ENCODE measurements at places on chromosomes 1 and 21.
A peak's percentile ranks its signal among the peaks of the same experiment; 100 is the strongest.

DNA sequence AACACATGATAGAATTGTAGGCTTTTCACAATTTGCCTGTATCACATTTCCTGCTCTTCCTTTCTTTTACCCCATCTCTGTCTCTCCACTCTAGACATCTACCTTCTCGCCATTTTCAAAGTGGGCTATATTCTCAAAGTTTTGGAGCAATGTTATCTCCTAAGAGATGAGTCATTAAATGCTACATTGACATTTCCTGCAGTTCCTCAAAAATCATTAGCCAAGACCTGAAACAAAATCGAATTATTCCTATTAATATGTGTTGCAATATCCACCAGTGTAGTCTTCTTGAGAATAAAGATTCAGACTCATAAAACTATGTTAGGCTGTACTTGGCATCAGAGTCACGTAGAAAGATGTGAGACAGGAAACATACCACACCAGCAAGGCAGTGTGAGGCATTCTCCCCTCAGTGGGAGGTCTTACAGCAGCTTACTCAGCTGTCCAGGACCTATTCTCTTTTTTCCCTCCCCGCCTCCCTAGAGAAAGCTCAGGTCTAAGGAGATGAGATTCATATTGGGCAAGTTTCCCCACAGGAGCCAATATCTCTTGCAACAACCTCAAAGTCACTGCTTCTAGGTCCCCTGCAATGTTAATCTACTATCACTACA, 38.8 kb downstream of the FRRS1 start:
- DNase-seq = no peak

DNA sequence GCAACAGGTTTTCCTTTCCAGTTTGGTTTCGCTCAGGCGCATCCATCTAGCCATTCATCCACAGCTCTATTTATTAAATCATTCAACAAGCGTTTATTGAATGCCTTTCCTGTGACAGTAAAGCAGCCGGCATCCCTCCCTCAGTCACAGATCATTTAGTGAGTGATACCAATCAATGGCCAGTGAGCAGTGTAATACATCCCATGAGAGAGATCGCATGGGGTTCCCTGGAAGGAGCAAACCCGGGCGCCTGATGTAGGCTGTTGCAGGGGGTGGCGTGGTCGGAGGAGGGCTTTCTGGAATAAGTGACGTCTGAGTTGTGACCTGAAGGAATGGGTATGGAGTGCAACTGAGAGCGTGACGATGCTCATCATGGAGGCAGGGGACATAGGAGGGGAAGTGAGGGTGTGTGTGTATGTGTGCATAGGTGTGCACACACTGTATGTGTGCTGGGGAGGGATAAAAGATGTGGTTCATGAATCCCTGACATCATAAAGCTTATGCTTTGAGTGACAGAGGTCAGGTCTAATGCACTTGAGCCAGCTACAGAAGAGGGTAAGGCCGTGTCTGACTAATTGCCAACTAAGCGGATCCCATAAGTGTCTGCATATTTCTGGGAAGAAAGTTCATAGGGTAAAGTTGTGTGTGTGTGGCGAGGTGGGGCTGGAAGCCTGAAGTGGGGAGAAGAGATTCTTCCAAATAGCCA, 6.6 kb downstream of the FCMR start:
- DNase-seq = no peak

DNA sequence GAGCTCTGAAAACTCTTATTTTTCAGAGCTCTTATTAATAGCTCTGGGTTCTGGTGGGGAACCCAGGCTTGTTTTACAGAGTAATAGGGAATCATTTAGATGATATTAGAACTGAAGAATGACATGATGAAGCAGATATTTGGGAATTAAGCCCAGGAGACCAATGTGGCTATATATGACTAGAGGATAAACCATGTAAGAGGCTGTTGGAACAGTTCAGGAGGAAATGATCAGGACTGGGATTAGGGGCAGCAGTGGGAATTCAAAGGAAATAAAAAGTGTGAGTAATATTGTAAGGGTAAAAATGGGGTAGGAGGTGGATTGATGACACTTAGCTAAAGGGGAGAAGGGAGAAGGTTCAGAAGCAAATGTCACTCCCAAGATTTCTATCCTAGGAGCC, 58.6 kb downstream of the GIPC2 start:
- DNase-seq = no peak

- no peak for DNase-seq
These were observed 24.2 kb upstream of the PHTF1 start for GRCh38 chr1:113783254-113784103.

DNA sequence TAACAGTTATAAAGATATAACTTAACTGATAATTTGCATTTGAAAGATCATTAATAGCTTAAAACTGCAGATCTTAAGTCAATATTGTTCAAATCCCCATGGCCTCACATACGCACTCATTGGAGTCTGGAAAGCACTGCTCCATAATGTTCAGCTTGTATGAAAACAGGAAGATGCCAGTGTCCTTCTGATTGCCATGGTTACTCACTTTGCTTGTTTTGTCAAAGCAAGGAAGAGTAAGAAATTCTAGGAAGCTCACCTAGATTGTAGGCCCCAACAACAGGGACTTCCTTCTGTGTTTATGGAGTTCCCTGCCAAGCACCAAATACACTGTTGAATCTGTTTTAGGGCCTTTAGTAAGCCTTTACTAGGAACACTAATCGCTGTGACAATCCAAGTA, 10.9 kb downstream of the GAS5 start:
- no peak for DNase-seq

- DNase-seq = no peak
These were observed 210.9 kb downstream of the TGFB2 start for GRCh38 chr1:218556016-218556415.

DNA sequence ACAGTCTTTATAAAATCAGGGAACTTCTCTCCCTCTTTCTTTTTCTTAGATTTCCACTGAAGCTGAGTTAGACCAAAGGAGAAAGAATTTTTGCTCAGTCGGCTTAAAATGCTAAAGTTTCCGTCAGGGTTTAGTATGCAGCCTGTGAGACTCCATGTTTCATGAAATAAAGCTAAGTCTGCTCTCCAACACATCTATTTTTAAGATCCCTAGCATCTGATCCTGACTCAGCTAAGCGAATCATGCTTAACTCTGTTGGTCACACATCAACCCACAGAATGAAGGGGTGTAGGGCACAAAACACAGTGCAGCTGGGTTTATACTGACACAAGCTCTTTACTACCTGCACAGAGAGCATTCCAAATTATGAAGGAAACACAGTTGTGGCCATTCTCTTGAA, 102.4 kb upstream of the ZNF281 start:
- DNase-seq = no peak

DNA sequence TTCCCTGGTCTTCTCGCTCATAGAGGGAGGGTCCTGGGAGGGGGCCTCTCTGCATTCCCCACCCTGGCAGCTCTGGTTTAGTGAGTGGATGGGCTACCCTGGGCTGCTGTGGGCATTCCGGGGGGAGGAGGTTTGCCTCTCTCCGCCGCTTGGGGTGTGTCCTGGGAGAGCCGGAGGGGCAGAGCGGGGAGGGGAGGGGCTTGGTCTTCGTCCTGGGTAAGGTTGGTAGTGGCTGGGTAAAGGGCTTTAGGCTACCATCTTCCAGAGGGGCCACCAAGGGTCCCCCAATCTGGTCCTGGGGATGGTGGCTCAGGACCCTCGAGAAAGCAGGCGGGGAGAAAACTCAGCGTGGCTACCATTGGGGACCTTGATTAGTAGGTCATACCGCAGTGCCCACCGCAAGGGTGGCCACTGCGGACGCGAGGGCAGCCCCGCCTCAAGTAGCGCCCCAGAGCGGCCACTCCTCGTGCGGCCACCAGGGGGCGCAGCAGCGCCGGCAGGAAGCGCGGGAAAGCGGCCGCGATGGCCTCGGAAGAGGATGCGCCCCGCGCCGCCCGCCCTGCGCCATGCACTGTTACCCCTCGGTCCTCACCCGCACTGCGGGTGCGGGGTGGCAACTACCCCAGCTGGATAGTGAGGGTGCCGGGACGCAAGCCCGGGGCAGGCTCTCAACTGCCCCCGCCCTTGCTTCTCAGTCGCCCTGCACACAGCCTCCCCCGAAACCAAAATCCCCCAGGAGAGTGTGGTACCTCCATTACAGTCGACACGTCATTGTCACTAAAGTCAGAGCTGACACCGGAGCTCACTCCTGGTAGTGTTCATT, 44.1 kb upstream of the SLC25A33 start:
- DNase-seq = peak; percentile 32

- no peak for DNase-seq
These were observed 83.2 kb downstream of the PLXNA2 start for GRCh38 chr1:208161005-208161404.

DNA sequence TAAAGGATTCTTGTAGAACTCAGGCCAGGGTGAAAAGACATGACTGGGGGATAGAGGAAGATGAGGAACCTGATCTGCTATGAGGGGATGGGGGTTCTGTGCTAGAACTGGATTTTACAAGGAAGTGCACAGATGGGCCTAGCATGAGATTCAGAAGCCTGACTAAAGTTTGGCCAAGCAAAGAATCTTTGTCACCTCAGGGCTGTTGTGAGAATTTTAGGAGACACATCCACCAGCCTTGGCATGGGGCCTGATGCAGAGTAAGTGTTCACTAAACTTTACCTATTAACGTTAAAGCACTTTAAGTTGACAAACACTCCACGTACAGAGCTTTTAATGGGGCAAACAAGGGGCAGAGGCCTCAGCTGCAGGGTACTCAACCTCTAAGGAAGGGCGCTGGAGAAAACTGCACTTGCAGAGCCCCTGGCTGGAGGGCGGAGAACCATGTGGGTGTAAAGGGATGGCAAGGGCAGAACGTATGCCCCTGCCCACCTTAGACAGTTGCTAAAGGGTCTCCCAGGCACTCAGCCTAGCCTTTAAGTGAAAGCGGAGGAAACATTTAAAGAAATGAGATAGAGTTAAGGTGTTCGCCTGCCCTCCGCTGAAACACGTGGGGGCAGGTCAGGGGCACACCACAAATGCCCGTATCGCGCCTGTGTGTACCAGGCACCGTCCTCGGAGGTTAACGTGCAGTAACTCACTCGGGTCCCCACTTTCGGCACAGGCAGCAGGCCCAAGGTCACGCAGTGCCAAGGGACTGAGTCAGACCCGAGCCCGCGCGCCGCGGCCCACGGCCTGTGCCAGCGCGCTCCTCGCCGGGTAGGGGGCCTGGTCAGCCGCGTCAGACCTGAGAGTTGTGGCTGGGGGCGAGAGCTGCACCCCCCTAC, 990 bp upstream of the MRPS6 start:
- DNase-seq = no peak

GRCh38 chr1:160640359-160641123, 6.3 kb downstream of the SLAMF1 start:
- no peak for DNase-seq

- DNase-seq = no peak
These were observed 33.3 kb downstream of the ALG14 start for GRCh38 chr1:95039360-95040031.

- DNase-seq = no peak
These were observed 55.9 kb upstream of the GRHL3 start for GRCh38 chr1:24263211-24263610.

- DNase-seq = no peak
These were observed 510 bp upstream of the GNG5 start for GRCh38 chr1:84506729-84507453.

GRCh38 chr21:42159560-42160110, 59.3 kb upstream of the ABCG1 start:
- DNase-seq = no peak

DNA sequence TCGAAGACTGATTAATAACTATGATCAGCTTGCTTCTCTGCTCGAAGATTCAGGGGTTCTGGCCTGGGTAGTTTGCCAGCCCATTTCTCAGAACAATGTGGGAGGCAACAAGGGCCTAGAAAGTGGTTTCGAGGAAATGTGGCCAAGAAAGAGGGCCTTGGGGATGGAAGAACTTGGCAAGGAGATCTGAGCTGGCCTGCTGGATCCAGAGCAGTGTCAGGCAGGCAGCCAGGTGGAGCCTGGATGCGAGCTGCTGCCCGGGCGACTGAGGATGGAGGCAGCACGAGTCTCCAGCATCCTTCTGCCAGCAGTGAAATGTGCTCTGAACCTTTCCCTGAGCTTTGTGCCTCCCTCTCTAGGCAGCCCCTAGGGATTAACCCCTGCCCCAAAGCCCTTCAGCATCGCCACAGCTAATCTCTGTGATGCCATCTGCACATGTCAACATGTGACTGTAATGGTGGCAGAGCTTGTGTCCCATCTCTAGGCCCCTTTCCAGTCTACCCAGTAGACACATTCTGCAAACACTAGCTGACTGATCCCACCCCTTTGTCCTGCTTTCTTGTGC, 61.0 kb upstream of the NEK2 start:
- no peak for DNase-seq

GRCh38 chr1:11321656-11322491, 48.9 kb downstream of the UBIAD1 start:
- DNase-seq = no peak

DNA sequence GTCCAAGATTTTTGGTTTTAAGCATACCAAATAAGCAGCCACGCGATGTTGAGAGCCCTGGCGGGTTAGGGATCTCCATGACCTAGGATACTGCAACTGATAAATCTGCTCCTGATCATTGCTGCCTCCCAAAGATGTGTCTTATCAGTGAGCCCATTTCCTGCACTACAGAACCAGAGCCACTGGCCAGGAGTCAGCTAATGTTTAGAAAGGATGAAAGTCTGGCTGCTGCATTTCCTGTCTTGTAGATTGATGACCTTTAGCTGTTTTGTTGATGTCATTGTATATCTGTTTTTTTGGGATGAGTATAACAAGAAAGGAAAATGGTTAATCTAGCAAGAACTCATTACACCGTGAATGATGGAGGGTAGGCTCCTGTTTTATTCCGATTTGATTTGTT, 74.5 kb downstream of the C1orf21 start:
- no peak for DNase-seq

DNA sequence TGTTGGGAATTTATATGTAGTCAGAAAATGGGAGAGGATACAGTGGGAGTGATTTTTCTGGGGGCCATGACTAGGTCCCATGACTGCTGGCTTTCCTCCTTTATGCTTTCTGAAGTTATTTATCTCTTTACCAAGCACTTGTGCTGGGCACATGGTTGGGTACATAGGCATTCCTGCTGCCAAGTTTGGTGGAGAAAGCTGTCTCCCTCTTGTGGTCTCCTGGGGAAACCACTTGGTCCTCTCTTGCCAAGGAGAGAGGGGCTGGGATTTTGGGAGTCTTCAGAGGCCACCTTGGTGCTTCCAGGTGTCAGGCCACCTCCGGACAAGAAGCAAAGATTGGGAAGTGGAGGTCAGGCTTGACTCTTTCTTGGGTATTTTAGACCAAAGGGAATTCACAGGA, 120.2 kb upstream of the KCNE2 start:
- DNase-seq = no peak

DNA sequence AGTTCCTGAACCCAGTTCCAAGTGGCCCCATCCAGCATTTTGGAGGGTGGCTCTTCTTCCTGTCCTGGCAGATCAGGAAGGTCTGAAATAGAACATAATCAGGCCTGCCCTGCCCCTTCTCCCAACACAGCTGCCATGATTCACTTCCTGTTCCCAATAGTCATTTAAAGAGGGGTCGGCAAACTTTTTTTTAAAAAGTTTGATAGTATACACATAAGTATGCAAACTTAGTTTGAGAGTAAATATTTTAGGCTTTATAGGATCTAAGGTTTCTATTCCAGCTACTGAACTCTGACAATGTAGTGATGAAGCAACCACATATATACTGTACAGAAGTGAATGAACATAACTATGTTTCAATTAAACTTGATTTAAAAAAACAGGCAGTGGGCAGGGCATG, 66.4 kb downstream of the LUZP1 start:
- no peak for DNase-seq

- DNase-seq = no peak
These were observed 36.6 kb upstream of the POU2F1 start for GRCh38 chr1:167184081-167184480.
